ENCODE measurements at places on chromosomes 12 and 14.

DNA sequence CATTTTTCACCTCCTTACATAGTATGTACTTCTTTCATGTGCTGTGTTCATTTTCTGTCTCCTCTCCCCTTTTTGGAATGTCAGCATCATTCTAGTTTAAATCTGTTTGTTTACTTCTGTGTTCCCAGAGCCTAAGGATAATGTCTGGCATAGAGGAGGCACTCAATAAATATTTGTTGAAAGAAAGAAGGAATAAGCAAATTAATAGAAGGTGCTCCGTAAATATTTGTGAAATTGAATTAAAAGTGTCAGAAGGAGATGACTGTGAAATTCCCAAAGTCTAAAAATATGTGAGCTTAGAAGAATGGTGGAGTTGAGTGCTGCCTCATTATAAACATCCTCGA, 3.3 kb upstream of the CDKN1B start:
- DNase-seq: no peak

DNA sequence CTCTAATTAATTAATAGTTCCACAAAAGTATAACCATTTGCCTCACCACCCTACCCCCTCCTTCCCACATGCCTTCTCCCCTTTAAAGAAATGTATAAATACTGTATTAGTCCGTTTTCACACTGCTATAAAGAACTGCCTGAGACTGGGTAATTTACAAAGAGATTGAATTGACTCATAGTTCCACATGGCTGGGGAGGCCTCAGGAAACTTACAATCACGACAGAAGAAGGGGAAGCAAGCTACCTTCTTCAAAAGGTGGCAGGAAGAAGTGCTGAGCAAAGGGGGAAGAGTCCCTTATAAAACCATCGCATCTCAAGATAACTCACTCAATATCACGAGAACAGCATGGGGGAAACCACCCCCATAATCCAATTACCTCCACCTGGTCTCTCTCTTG, 8.2 kb upstream of the RESF1 start:
- DNase-seq: no peak

DNA sequence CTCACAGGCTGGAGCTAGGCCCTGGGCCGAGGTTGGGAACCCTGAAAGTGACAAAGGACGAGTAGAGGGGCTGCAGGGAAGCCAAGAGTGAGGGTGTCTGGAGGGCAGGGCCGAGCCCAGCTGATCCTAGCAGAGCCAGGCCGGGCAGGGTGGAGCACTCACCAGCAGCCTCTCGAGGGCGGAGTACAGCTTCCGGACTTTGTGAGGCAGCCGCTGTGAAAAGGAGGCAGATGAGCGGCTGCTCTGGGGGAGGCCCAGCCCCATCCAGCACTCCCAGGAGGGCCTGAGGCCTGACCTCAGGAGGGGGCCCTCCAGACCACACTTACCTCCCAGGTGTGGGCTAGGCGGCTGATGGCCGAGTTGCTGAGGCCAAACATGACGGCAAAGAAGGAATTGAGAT, 14.7 kb upstream of the ENDOU start:
- DNase-seq: no peak

DNA sequence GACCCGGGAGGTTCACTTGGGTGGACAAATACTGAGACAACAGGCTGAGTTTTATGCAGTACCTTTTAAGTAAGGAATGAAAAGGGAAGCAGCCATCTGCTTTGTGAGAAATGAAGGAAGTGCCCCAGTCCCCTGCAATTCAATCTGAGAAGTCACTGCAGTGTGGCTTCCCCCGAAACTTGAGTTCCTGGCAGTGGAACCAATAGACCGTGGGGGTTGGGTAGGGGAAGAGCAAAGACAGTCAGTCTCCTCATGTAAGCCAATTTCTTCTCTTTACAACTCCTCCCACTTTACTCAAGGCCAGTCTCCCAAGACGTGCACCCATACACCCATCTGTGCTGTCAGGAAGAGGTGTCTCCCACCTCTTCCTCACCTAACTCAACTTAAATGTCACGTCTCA, 206.5 kb downstream of the BCAT1 start:
- no peak for DNase-seq

GRCh38 chr14:65281991-65282895, 130.3 kb upstream of the FUT8 start:
- no peak for DNase-seq

DNA sequence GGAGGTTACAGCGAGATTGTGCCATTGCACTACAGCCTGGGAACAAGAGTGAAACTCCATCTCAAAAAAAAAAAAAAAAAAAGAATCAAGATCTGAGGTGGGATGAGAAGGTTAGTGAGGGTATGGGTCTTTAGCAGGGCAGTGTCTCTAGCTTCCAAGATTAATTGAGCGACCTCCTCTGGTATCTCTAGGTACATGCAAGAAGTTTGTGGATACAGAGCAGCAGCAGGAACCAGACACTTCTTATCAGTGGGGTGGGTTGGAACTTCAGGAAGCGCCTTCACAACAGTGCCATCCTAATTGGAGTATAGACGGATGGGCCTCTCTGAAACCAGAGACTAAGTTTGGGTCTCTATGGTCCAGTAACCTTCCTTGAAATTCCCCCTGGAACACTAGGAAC, 51.9 kb upstream of the CISTR start:
- no peak for DNase-seq

DNA sequence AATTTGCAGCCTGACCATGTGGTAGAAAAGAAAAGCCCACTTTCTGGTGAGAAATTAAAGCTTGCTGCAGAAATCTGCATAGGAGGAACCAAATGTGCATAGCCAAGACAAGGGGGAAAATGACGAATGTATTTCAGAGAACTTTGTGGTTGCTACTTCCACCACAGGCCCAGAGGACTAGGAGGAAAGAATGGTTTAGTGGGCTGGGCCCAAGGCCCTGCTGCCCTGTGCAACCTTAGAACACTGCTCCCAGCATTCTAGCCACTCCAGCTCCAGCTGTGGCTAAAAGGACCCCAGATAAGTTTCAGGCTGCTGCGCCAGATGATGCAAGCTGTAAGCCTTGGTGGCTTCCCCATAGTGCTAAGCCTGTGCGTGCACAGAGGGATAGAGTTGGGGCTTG, 764.3 kb downstream of the SLC6A15 start:
- DNase-seq: no peak

DNA sequence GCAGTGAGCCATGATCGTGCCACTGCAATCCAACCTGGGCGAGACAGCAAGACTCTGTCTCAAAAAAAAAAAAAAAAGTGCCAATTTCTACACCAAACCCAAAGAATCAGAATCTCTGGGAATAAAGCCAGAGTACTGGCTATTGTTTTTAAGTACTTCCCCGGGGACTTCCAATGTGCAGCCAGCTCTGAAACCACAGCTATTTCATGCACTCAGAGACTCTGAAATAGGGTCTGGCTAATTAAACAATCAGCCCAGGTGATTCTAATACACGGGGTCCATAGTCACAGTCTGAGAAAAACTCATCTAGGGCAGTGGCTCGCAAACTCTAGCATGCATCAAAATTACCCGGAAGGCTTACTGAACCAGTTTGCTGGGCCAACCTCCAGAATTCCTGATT, 56.3 kb downstream of the SIX6 start:
- DNase-seq: no peak

DNA sequence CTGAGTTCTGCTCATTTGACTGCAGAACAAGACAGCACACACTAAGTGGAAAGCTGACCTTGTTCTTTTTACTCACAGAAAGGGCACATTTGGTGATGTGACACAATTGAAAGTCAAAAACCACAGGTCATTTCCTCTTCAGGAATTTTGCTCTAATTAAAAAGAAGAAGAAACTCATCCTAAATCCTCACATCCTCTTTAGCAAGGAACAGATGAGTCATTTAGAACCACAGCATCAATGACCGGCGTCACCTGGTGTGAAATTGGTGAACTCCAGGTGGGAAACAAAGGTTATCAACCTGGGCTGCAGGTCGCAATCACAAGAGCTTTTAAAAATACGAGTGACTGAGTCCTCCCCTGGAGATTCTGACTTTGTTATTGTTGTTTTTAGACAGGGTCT, 2.9 kb upstream of the RNU6-8 start:
- no peak for DNase-seq

DNA sequence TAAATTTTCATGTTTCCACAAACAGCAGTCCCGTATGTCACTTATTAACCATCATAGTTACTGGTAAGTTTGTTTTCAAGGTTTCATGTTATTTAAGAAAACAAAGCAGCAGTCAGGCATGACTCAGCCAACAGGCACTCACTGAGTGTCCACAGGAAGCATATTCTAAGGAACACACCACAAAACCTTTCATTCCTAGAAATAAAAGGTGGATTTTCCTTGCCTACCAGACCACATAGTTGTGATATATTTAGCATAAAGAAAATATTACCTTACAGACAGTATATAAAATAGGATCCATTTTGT, 143.3 kb upstream of the AVPR1A start:
- no peak for DNase-seq

GRCh38 chr12:116142936-116143898, 134.3 kb downstream of the MED13L start:
- DNase-seq: no peak

DNA sequence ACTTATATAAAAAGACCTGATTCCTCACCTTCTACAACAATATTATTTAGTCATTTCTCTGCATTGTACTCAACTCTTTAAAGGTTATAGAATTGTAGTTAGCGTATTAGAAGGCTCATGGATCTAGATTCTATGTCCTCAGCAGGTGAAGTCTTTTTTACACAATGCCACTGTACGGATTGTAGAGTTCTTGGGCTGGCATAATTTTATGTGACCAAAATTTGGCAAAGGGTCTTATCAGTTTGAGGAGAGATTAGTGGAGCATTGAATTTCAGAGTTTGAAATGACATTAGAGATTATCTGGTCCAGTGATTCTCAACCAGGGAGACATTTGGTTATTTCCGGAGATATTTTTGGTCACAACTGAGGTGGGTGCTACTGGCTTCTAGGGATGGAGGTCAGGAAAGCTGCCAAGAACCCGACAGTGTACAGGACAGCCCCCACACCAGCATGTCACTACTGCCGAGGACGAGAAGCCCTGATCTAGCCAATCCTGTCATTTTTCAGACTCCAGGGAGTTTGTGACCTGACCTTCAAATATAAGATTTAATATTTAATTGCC, 63.9 kb downstream of the BICD1 start:
- no peak for DNase-seq

DNA sequence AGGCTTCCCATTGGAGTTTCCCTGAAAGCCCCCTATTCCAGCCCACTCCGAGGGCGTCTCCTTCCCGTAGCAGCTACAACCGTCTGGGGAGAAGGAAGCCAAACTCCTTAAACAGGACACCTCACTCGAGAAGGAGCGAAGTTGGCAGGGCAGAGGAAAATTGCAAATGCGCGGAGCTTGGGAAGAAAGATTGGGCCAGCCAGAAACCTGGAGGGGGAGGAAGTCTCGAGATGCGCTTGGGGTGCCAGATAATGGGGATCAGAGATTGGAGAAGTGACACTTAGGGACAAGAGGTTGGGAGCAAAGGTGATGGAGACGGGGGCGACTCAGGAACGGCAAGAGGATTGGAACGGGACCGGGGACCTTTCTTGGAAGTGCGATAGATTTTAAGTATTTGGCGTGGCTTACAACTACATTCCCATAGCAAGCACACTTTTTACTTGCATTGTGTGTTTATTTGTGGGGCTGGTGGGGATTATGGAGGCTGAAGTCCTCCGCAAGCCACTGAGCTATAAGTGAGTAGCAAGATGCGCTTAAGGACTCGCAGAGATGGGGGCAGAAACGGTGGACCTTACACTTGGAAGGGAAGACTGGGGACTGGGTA, 926 bp downstream of the HRK start:
- DNase-seq: no peak

DNA sequence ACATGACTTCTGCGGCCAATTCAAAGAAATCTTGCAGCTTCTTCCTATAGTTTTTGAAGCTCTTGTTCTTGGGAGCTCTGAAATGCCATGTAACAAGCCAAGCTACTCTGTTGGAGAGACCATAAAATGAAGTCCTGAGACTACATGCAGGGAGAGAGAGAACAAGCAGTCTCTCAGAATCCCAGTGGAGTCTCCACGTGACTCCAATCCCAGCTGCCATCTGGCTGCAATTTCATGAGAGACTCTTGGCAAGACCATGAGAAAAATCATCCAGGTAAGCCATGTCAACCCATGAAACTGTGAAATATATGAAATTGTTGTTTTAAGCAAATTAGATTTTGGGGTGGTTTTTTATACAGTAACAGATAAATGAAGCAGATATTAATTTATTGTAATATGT, 54.4 kb downstream of the KLRG1 start:
- DNase-seq: no peak
